ENCODE measurements at places on chromosomes 7 and 10. TPM values are rescaled to one million over a fixed set of nuclear protein-coding genes. Genes with fewer than 3 reads are reported as not detected.

The PNLIP gene
- 1,789 TPM for polyA plus RNA-seq

The NKX2-3 gene
- polyA plus RNA-seq: 1.0 TPM

The SFRP5 gene
- polyA plus RNA-seq: 148 TPM

The CDK14 gene
- 7.6 TPM for polyA plus RNA-seq

The NAT16 gene
- polyA plus RNA-seq: 1.3 TPM

The PKD2L1 gene
- polyA plus RNA-seq: 0.11 TPM

The CFAP43 gene
- polyA plus RNA-seq: 3.5 TPM

The MORN4 gene
- 4.8 TPM for polyA plus RNA-seq

The CAPZA2 gene
- 10.8 TPM for polyA plus RNA-seq

The KNDC1 gene
- 3.1 TPM for polyA plus RNA-seq

DNA sequence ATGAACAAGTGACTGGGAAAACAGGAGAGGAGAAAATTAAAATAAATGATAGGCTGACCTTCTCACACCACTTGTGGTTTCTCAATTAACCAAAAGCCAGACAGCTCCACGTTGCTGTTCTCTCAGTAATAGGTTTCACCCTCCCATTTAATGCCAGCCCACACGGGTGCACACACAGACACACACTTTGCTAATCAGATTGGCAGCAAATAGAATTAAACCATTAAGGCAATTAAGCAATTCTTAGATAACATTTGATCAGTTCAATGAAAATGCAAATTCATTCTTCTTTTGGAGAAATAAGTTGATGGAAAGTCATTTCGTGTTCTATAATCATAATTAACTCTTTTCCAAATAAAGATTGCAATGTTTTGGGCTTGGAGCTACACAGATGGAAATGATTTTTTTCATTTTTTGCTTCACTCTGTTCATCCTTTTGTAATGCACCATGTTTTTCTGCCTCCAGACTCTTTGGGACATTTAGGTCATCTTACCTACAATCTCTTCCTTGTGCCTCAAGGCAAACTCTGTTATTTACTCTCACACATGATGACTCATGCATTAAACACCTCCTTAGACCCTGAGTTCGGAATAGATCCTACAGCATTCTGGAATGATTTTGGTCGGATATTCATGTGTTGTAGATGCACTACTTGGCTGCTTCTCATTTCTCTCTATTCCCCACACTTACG is 700.7 kb downstream of the AUTS2 start:
- DNase-seq: no peak

- no peak for DNase-seq
Observed at GRCh38 chr7:90262438-90262837, 17.5 kb downstream of the CFAP69 start.

DNA sequence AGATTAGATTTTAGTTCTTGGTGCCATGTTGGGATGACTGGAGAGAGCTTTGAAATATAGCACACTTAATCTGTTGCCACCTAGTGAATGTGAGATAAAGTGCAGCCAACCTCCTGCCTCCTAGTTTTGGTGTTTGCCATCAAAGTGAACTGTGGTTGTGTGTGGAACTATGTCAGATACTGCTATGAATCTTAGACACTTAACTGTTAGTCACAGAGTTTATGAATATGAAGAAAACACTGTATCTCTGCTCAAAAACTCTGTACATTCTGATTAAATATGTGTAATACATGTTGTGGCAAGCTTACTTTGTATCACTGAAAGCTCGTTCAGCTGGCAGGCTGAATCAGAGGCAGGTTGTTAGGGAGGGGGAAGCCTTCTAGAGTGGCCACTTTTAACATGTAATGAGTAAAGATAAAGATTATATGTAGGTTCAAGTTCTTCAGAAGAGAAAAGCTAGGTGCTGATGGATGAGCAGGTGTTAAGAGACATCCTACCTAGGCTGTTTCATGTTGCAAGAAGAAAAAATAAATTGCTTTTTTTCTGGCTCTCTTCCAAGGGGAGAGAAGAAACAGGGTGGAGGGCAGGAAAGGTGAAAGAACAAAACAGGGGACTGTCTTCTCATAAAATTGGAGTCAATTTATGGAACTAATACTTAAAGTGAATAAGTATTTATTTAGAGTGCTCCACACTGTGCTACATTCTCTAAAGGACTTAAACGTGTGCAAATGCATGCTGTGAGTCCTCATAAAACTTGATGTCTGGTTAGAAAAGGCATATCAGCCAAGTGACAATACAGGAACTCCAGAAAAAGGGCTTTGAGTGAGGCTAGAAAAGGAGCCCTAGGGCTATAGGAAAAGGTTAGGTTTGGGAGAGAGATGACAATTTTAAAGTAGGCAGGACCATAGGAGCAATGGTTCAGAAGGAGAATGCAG is 14.1 kb upstream of the LAMB1 start:
- no peak for DNase-seq

GRCh38 chr10:81575036-81575435 is 300.0 kb upstream of the NRG3 start:
- no peak for DNase-seq

DNA sequence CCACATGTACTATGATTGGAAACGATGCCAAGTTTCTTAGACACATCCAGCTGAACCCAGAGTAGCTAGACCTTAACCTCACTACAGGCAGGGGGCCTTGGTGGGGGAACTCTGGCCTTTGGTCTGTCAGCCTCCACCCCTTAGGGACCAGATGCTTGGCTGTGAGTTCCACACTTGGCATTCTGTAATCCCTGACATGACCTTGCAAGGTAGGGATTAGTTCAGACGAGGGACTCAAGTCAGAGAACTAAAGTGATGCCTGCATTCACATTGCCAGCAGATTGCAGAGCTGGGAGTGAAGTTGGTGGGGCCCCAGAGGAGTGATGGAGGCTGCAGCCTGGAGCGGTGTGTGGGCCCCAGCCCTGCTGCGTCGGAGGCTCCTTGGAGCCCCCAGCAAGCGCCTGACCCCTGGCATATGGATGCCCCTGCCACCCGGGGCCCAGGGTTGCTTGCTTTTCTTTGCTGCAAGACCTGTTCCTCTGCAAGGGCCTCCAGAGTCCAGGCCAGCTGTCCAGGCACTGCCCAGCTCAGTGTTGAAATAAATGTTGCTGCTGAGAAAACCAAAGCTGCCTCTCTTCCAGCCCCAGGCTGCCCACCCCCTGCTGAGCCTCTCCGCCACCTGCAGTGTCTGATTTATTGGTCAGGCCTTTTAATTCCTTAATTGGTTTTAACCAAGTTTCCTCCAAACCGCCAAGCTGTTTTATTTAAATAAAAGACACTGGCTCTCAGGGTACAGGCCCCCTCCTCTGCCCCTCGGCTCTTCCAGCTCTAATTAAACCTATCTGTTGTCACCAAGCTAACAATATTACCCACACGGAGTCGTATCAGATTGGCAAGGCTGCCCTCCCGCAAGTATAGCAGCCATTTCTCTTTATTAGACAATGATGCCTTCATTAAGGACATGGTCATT is 4.7 kb downstream of the NPTX2 start:
- DNase-seq: no peak

DNA sequence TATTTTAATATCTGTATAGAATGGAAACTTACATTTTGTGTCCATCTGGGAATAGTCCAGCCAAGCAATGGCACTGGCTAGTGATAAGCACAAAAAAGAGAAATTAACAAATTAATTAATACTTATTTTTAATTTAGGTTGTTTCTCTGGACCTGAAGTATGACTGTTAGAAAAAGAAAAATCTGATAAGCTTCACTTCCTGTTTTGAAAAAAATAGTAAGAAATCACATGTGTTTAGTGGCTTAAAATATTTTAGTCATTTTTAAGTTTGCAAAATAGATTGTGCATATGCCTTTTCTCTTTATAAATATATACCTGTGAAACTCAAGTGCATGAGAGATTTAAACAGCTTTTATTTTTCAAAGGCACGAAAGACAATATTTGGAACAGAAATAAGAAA is 50.1 kb upstream of the CREB5 start:
- no peak for DNase-seq

- no peak for DNase-seq
Observed at GRCh38 chr10:78868048-78868447, 200.7 kb upstream of the ZMIZ1 start.

DNA sequence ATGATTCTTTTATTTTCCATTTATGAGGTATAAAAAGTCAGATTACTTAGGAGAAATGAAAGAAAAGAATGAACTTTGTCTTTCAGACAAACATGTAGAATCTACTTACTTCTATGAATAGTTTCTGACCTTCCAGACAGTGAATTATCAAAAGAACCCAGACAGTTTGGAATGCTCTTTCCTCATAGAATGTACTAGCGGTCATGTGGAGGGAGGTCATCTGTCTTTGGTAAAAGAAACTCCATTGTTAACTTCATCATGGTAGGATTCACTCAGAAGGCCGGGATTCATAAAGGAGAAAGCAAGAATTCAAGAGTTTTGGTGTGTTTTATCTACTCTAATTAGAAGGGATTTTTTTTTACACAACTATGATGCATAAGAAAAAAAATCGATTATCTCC is 144.8 kb upstream of the ZNF804B start:
- DNase-seq: no peak

GRCh38 chr10:101716891-101717659 is 22.1 kb upstream of the FBXW4 start:
- no peak for DNase-seq

DNA sequence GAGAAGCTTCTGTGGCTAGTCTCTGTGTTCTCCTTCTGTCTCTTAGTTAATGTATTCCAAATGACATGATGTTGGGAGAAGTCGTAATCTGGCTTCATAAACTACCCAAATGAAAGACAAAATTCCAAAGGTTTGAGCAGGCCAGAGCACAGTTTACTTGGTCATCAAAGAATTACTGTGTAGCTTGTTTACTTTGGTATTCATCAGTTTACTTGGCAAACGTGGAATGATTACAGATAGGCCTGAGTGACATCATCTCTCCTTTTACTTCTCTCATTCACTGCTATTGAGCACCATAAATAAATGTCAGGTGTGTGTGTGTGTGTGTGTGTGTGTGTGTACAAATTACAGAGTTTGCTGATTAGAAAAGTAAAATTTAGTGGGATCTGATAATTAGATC is 327.3 kb downstream of the PHTF2 start:
- no peak for DNase-seq

DNA sequence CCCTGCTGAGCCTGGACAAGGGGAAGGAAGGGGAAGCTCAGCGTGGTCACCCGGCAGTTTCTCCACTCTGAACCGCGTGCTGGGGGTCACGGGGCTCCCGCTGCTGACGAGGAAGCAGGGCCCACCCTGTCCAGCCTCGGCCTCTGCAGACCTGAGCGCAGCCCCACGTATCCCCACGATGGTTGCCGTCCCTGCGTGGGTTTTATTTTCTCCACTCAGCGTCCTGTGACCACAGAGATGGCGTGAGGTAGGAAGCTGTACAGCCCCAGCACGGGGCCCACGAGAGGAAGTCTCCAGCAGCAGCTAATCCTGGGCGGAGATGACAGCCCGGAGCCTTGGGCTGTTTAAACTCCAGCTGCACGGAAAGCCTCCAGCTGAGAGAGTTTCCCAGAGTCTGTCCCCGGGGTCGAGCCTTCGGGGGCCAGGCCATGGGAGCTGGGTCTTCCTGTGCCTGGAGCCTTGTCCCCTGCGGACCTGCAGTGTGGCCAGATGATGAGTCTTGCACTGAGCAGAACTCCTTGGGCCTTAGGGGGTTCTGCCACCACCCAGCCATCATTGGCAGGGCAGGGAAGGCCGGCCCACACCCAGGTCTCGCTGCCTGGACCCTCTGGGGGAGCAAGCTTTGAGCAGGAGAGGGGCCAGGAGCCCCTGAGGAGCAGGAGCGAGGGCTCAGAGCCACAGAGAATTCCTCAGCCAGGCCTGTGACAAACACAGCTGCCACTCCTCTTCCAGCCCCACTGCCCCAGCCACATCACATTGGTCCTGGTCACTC is 72.8 kb upstream of the FAM20C start:
- DNase-seq: peak; percentile 62

- peak; percentile 79 for DNase-seq
Observed at GRCh38 chr10:94403380-94404213, 1.3 kb downstream of the TBC1D12 start.

Measured in pancreas (tissue), 10 donors.